ENCODE measurements at places on chromosomes 2 and 18.

GRCh38 chr2:203824603-203825002 is 43.0 kb upstream of the CTLA4 start:
- no peak for DNase-seq

GRCh38 chr2:228417956-228418355 is 236.5 kb upstream of the SPHKAP start:
- no peak for DNase-seq

GRCh38 chr2:237490009-237490711 is 3.1 kb downstream of the MLPH start:
- DNase-seq: no peak

GRCh38 chr2:109507828-109508227 is 105.9 kb downstream of the SEPTIN10 start:
- DNase-seq: no peak

GRCh38 chr18:51235009-51235789 is 37.7 kb upstream of the MEX3C start:
- no peak for DNase-seq

- DNase-seq: no peak
Observed at GRCh38 chr2:46256563-46257142, 40.6 kb upstream of the EPAS1 start.

- no peak for DNase-seq
Observed at GRCh38 chr18:79664525-79665125, 15.0 kb upstream of the CTDP1 start.

DNA sequence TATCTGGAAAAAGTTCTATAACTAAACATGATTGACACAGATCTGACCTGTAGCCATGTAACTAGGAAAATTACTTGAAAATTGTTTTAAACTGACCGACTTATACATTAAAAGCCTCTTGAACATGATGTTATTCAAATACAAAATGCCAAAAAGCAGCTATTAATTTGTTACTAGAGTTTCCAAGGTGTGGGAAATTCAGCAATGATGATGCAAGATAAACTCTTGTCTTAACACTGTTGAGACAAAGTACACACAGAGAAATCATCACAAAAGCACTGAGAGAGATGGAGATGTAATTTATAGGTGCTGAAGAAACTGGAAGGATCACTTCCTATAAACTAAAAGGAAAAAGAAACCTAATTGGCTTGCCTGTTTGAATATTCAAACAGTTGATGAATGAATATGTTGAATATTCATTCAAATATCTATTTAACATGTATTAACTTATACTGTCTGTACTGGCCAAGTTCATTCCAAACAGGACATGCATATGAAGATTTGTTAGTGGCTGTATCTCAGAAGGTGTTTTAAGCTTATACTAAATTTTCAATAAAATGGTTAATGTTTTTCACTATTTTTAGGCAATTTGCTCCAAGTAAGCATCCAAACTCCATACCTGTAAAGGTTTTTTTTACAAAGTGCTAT is 34.6 kb upstream of the WDR75 start:
- no peak for DNase-seq

DNA sequence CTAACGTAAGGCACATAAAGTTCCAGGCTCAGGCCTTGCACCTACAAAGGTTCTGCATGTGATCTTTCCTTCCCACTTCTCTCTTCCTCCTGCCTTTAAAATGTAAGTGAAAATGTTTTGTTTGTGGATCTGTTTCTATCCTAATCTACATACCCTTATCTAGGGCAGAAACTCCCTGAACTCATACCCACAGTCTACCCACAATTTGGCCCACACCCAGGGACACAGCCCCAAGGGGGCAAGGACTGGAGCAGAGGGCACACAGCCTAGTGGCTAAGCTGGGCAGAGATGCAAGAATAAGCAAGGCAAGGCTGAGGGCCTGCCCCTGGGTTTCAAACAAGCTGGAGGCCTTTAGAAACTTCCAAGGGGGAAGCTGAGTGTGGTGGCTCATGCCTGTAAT is 71.0 kb downstream of the HS1BP3 start:
- no peak for DNase-seq

GRCh38 chr18:80159713-80160636 is 50.9 kb downstream of the ADNP2 start:
- no peak for DNase-seq

GRCh38 chr2:60822987-60823386 is 58.4 kb upstream of the REL start:
- no peak for DNase-seq

GRCh38 chr2:31563273-31563839 is 17.4 kb downstream of the SRD5A2 start:
- no peak for DNase-seq

All from activated CD4-positive, alpha-beta T cell treated with anti-CD3 and anti-CD28 coated beads for 1 hour (primary cell).